Left ventricle myocardium inferior (tissue), 1 donor: ENCODE measurements at places on chromosomes 6 and 20.

GRCh38 chr20:22802296-22802695 is 217.9 kb upstream of the FOXA2 start:
- DNase-seq, result no peak

DNA sequence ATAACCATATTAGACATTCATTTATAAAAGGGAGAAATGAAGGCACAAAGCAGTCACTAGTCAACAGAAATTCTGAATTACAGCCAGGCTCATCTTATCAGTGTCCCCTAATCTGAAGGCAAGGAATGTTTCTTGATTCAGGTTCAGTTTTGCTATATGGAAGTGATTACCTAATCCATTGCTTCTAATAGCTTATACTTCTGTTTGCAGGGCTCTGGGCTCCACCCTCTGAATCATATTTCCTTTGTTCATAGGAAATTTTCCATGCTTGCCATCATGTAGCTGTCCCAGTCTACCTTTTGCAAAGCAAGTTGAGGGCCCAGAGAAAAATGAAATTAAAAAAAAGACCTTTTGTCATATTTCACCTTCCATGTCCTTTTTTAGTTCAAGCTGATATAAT is 96.0 kb downstream of the LCA5 start:
- DNase-seq, result no peak

DNA sequence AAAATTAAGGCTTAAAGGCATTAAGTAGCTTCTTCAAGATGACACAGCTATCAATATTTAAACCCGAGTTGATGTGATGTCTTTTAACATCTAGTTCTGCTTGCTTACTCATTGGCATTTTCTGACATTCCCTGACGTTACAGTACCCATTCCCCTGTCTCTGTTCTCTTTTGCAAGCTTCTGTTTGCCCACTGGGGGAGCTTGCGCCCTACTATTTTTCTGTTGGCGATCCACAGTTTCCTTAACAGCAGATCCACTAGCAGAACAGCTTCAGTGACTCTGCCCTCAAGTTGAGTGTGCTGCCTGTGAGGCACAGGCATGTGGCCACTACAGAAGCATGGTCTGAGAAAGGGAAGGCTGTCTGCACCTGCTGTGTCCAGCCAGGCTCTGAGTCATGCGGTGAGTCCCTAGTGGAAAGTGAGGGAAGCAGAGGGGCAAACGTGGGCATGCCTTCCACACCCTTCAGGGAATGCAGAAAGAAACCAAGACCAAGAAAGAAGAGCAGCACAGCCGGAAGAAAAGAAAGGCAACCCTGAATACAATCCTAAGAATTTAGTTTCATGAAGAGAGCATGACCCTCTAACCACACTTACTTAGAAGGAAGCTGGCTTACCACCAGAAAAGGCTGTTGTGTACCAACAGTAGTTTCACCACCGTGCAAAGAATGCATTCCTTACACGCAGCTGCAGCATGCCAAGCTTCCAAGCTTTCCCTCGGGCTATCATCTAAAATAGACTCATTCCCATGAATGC is 97.7 kb upstream of the VGLL2 start:
- no peak for DNase-seq

DNA sequence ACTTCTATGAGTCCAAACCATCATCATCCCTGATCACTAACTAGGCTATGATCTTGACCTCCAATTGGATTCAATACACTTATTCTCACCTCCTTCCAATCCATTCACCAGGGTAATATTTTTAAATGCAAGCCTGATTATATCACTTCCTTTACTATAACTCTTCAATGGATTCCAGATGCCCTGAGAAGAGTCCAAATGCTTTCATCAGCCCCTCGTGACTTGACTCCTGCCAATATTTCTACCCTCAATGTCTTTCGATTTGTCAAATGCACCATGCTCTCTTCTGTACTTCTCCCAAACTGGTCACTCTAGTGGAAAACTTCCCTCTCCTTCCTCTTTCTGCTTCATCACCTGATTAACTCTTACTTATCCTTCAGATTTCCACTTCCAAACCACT is 70.8 kb downstream of the CD164 start:
- DNase-seq, result no peak

GRCh38 chr20:48689874-48690571 is 137.8 kb downstream of the PREX1 start:
- no peak for DNase-seq

DNA sequence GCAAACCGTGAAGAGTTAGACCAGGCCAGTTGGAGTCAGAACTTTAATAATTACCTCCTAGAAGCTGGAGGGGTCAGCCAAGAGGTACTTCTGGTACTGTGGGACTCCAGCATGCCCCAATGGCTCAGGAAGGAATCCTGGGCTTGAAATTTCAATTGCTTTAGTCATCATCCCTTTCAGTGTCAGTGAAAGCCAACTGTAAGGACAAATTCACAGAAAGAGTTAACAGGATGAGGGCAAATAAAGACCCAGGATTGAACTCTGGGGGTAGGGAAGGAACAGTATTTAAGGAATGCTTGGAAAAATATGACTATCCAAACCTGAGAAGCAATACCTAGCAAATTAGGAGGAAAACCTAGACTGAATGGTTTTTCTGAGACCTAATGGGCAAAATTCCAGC is 735.1 kb upstream of the MARCKS start:
- no peak for DNase-seq

GRCh38 chr20:51419231-51419630 is 123.3 kb downstream of the NFATC2 start:
- no peak for DNase-seq

DNA sequence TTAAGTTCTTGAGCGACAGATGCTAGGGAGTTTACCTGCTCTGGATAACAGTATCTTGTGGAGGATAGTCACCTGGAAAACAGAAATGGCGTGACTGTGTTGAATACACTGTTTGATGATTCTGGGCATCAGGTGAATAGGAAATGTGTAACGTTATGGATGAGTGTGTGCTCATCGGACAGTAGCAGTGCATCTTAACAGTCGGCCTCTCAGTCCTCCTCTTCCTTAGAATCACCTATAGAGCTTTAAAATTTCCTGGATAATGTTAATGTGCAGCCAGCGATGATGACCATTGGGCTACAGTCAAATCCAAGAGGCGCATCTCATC is 217.7 kb downstream of the OR2B2 start:
- no peak for DNase-seq

DNA sequence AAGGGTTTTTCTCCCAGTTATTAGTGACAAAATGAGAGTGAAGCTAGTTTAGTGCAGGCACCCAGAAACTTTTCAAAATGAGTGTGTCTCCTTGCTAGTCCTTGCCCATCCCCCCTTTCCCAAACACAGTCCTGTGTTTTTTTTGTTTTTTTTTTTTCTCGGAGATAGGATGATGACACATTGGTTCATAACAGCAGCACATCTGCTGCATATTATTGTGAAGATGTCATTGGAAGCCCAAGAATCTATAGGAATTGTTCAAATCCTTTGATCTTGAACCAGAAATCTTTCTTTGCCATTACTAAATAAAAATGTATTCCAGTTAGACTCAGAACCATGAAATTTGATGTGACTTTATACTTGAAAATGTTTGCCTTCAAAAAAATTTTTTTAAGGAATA is 162.4 kb downstream of the FRK start:
- no peak for DNase-seq

DNA sequence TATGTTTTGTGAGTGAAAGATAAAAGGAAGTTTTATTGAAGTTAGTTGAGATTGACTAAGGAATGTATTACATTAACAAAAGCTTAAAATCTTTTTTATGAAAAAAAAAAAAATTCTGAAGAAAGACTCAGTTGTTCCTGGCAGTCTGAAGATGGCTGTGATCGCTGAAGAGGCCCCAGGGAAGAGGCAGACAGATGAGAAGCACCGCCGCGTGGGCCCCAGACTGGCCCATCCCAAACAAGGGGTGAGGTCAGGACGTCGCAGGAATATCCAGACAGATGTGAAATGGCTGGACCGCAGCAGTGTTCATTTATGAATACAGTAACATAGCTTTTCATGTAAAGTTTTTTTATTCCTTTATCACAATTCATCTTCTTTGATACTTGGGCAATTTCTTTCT is 194.2 kb downstream of the TBXT start:
- DNase-seq, result no peak

DNA sequence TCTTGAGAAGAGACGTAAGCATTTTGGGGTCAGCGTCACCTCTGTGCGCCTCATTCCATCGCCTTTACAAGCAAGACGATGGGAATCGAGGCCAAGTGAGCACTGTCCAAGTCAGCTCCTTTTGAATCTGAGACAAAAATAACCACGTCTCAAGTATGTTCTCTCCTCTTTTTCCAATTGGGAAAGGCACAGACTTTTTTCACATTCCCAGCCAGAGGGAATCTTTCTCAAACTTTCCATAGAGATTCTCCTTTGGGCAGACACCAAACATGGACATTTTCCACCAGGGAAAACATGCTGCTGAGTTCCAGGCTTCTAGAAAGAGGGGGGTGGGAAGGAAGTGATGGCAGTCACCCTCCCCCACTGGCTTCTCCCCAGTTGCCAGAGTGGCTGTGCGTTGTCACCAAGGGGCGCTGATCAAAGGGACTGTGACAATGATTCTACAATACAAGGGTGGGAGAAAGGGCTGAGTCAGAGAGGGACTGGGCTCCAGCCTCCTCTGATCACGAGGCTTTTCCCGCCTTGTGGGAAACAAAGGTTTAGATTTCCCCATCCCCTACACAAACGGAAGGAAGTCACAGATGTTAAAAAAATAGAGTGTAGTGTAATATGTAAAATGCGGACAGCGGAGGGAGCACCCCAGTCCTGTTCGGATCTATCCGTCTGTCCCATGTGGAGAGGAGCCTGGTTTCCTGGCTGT is 281.9 kb upstream of the RNF24 start:
- DNase-seq, result peak; percentile 17

DNA sequence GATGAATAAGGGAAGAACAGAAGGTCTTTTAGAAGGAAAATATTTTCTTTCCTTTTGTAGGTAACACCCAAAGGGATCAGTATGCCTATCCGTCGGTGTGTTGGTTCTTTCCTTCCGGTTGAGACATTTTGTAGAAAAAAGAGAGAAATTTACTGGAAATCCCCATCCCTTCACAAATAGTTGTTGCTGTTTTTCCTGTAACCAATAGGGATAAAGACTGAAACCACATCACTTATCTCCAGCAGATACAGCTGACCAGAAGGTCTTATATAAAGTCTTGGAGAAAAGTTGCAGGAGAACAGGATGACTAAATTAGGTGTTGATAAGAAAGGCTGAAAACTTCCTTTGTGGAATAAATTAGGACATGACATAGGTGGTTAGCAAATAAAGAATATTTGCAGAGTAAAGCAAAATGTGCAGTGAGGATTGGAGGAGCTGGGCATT is 14.8 kb upstream of the HLA-DRB1 start:
- DNase-seq, result no peak

DNA sequence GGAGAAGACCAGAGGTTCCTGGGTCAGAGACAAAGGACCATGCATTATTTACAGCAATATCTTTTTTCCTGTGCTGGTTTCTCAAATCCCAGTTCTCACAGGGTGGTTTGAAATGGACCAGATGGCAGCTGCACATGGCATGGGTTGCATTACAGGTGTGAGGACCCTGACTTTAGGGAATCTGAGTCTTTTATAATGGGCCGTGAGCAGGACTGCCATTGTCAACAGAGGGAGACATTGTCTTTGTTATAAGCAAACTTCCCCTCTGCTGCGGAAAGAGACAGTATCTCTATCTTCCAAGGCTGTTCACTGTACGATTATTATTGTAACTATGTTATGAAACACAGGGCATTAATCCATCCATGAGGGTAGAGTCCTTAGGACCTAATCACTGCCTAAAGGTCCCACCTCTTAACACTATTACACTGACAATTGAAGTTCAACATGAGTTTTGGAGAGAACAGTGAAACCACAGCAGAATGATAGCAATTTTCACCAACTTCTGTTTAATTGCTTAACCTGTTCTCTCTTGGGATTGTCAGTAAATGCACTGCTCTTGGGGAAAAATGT is 156.1 kb upstream of the AGPAT4 start:
- DNase-seq, result no peak

GRCh38 chr20:3686867-3687321 is 5.1 kb upstream of the ADAM33 start:
- peak; percentile 83 for DNase-seq

DNA sequence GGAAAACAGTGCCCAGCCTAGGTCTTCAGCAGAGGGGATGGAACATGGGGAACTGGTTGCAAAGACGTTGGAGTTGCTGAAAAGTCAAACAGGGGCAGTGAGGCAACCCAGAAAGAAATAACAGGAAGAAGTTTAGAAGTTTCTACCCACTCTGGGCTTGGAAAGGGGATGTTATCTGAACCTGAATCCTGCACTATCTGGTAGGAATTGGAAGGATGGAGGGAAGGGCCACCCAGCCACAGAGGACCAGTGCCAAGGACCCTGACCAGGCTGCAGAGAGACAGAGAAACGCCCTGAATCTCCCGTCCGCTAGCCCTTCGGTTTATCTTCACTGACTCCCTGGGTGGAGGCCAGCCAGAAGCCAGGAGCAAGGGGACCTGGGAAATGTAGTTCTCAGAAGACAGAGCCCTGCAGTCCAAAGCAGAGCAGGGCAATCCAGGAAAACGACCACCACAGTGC is 217.3 kb upstream of the RREB1 start:
- peak; percentile 50 for DNase-seq

DNA sequence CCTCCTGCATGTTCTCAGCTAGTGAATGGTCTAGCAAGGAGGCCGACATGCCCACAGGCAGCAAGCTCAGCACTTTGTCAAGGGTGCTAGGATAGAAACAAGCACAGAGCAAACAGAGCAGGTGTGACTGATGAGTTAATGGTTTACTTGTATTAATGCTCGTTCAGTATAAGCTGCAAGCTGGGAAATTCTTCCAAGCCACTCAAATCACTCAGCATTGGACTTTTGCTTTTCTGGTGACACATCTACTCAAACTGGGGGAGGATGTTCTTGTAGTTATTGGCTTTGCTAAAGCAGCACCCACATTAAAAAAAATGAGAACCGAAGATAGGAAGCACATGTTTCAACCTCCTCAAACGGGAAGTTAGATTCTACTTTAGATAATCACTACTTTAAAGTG is 43.1 kb upstream of the NEDD9 start:
- no peak for DNase-seq

- no peak for DNase-seq
These were observed 21.2 kb upstream of the HLA-G start for GRCh38 chr6:29806387-29806786.

DNA sequence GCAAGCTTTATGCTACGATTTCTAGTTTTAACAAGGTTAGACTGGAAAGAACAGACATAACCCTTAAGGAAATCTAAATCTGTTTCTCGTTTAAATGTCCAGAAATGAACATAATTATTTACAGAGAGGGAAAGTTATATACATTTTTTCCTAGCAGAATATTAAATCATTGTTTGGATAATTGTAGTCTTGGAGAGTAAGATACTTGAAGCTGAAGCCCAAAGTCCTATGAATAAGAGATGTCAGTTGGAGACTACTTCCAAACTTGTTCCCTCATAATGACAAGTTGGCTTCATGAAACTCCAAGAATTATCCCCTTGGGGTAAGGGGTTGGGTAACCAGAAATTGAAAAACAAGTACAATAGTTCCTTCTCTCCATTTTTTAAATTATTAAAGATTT is 911.1 kb upstream of the MAN1A1 start:
- no peak for DNase-seq

DNA sequence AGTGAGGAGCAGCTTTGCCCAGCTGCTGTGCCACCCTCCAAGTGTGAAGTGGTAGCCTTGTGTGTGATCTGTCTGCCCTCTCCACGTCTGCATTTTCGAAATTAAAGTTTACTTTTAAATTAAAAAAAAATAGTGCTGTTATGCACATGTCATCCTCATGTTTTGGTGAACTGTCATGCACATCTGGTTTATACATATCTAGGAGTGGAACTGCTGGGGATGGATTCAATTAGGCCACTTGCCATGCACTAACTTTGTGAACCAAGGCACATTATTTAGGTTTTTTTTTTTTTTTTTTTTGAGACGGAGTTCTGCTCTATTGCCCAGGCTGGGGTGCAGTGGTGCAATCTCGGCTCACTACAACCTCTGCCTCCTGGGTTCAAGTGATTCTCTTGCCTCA is 3.6 kb downstream of the GTSF1L start:
- no peak for DNase-seq
